ENCODE measurements at places on chromosomes 2 and 18. TPM values are rescaled to one million over a fixed set of nuclear protein-coding genes. Genes with fewer than 3 reads are reported as not detected.
A peak's percentile ranks its signal among the peaks of the same experiment; 100 is the strongest.

GRCh38 chr2:74206180-74206688, 7.8 kb downstream of the MTHFD2 start:
- no peak for DNase-seq

DNA sequence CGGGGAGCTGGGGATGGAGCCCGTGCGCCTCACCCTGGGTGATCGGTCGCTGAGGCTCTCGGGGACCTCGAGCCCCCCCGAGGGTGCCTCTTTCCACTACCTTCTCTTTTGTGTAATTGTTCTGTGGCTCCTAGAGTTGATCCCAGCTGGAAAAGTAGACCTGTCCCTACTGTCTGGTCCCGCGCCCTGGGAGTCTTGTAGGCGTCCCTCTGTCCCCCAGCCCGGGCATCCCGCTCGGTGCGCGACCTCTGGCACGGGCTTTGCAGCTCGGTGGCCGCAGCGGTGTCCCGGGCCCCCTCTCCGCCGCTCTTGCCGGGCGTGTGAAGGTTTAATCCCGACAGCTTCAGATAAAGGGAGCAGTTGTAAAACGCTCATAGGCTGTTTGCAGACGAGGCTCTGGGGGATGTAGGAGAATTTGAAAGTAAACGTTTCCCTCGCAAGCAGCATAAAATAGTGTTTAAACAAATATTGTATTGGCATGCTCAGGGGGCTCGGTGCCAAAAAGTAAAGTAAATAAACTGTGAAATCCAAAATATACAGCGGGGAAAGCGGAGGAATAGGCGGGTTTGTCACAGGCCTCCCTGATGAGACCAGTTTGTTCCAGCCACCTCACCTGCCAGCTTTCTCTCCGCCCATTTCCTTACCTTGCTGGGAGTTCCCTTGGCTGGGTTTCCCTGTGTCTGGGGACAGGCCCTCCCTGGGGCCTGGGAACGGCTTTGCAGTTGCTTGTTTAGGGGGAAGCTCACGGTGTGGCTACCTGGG, 1.9 kb downstream of the GLI2 start:
- peak; percentile 42 for DNase-seq

DNA sequence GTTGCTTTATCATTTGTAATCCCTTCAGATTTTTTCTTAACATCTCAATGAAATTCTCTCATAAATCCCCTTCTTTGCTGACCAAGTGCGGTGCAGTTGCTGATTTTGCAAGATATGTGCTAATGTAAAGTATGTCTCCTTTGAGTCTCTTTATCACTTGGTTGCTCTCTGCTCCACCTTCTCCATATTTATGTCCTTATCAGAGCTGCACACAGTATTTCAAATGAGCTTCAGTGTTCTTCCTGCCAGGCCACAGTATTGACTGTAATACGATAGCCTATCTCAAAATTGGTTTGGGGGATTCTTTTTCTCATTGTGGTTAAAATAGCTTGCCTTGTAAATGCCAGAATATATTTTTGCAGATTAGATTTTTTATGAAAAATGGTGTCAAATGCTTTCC, 32.2 kb downstream of the MAIP1 start:
- no peak for DNase-seq

Gene SLC23A3
- total RNA-seq = 2.8 TPM

GRCh38 chr2:238947920-238948710, 100.2 kb downstream of the TWIST2 start:
- peak; percentile 39 for DNase-seq

DNA sequence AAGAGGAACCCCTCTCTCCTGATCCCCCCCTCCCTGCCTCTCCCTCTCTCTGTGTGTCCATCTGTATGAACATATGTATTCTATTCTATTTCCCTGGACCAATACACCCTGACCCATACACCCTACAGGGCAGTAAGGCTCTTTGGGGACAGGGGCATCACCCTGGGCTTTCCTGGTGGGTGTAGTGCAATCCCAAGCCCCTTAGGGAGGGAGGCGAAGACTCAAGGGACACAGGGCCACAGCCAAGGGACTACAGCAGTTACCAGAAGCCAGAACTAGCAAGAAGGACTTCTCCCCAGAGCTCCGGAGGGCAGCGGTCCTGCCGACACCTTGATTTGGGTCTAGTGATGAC, 214.2 kb upstream of the RAB6C start:
- no peak for DNase-seq

GRCh38 chr2:187168720-187169713, 279.0 kb downstream of the CALCRL start:
- no peak for DNase-seq

DNA sequence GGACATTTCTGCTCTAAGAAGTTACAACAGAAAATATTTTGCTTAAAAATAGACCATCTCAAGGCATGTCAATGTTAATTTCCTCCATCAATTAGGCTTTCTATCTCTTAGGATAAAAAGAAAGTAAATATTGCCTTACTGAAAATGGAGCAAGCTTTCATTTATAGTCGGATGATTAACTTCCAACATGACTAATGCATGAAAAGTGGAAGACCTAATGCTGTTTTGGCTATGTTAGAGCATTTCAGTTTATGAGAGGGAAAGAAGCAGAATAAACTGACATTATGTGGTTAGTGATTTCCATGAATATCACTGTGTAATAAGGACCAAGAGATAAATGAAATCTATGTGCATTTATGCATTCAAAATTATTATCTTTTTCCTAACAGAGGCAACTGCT, 475.2 kb upstream of the UBE2E3 start:
- no peak for DNase-seq

Gene KDSR
- total RNA-seq = 49.0 TPM

DNA sequence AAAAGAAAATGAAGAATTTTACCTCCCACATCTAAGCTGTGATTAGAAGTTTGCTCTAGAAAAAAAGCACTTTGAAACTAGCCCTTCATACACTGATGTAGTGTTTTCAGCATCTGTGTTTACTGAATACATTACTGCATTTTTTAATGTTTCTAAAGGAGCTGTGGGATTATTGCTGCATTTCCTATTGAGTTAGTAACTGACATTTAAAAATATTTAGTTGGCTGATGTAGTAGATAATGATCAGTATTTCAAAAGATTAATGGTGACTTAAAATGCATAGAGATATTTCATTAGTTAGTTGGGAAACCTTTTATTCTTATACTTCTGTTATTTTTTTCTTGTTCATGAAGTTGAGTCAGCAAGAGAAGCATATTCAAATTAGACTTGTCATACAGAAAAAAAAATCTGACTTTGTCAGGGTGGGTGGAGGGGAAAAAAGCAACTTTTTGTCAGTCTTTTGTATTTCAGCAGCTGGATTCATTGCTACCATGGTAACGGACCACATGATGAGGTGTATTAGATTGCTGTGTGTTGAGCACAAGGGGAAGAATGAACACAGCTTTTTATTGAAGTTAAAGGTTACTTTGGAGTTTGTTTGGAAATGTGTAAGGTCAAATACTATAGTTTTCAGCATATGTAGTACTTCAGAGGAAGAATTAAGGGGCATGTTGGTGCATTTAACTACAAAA, at the start of gene DTNA:
DTNA (plus strand) TSS at position 549 of the 692 bp plus-strand sequence. CDS start 45,679 bp downstream, outside the sequence.
- no peak for DNase-seq

Gene GPC1
- 29.4 TPM for total RNA-seq

DNA sequence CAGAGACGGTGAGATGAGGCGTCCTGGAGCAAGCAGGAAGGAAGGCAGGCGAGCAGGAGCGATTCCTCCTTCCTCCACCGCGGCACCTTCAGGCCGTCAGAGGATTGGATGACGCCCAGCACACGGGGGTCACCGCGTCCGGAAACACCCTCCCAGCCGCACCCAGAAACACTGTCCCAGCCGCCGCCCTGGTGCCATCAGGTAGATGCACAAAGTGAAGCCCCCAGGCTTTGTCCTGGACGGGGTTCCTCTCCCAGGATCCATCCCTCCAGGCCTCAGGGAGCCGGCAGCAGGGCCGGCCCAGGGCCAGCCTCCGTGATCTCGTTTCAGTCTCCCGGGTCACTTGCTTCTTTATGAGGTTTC, 31.5 kb downstream of the RTP5 start:
- DNase-seq = peak; percentile 41

DNA sequence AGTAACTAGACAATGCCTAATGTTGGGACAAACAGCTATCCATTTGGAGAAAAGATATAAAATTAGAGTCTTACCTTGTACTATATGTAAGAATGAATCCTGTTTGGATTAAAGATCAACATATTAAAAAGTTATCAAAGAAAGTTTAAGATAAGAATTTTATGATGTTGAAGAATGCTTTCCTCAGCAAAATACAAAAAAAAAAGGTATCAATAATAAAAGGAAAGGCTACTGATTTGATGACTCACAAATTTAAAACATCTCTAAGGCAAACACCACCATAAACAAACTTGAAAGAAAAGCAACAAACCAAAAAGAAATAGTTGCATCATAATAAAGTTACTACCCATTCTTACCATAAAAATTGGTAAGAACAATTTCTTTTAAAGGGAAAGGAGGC, 92.7 kb downstream of the C1D start:
- DNase-seq = no peak

GRCh38 chr18:29361843-29362242, 1184.9 kb upstream of the CDH2 start:
- DNase-seq = no peak

DNA sequence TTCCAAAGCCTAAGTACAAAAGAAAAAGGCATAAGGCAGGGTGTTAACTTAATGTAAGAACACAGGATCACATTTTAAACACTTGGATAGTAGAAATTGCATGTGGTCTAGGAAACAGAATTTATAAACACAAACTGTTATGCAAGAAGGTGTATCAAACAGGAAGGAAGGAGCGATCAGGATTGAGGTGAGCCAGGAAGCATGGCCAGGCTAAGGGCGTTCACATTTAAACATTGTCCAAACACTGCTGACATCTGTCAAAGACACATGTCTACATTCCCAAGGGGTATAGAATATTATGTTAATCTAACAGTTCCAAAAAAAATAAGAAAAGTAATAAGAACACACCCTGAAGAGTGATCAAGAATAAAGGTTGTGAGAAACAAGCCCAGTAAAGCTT, 71.3 kb downstream of the CCDC141 start:
- no peak for DNase-seq

DNA sequence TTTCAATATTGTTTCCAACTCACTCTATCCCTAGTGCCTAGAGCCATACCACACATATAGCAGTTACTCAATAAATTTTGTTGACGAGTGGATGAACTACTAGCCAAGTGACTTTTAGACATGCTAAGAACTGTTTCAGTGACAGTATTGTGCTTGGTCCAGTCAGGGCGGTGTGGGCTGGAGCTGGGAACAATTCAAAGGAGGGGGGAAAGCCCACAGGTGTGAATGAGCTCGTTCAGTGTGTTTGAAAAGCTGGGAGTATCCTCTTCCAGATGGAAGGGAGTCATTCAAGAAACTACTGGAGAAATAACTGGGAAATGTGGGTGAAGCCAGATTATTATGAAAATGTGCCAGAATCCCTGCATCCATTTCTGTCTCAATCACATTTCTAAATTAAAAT, 1.7 kb upstream of the SERPINE2 start:
- DNase-seq = no peak

- DNase-seq = no peak
Observed at GRCh38 chr2:38835990-38836389, 39.7 kb downstream of the DHX57 start.

Gene MSTN
- total RNA-seq = not detected

- no peak for DNase-seq
Observed at GRCh38 chr2:11354363-11355154, 10.1 kb upstream of the ROCK2 start.

- DNase-seq = no peak
Observed at GRCh38 chr18:11654736-11655605, 34.1 kb upstream of the GNAL start.

Gene PSMA8
- total RNA-seq = not detected

DNA sequence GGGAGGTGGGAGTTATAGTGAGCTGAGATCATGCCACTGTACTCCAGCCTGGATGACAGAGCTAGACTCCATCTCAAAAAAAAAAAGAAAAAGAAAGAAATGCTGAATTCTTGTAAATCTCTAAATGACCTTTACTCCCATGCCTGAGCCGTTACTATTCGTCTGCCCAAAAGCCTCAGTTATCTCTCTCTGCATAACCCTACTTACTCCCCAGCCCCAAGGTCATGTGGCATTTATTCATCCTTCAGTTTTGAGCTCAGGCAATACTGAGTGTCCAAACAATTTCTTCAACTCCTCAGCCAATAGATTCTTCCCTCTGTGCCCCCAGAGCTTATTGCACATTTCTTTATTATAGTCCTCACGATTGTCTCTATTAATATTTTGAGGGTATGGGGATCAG, 28.8 kb downstream of the RAB1A start:
- no peak for DNase-seq

DNA sequence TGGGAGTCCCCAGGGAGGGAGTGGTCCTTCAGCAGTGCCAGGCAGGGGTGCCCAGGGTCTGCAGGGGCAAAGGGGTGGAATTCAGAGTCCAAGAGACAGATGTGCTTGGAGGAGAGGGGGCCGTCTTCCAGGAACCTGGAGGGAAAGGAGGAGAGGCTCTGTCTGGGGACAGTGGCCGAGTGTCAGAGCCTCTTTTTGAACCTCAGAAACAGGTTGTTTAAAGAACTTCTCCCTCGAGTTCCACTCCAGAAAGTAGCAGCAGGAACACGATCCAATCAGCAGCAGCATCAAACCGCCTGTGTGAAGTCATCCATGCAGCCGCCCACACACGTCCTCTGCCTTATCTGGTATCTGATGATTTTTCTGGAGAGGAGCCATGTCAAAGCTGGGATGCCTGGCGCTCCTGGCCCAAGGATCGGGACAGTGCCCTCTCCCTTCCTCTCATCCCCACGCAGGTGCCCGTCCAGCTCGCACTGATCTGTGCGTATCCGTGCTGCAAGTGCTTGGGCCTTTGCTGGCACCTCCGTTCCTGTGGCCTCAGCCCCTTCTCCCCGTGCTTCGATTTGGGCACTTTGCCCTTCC, 205.1 kb downstream of the NDUFA10 start:
- no peak for DNase-seq

DNA sequence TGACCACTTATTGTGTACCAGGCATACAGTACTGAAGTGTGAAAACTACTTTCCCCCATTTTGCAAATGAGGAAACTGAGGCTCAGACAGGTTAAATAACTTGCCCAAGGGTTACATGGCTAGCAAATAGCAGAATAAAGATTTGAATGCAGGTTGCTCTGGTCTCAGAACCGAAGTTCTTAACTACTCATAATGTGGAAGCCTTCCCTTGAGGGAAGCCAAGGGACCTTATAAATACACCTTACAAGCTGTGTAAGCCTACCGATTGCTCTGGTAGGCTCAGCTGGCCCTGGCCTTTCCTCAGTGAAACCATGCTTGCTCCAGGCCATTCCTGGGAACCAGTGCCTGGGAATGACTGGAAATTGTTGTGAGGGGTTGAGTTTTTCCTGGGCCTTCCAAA, 114.6 kb upstream of the CDCA7 start:
- no peak for DNase-seq

Gene CPO
- total RNA-seq = 0.38 TPM

DNA sequence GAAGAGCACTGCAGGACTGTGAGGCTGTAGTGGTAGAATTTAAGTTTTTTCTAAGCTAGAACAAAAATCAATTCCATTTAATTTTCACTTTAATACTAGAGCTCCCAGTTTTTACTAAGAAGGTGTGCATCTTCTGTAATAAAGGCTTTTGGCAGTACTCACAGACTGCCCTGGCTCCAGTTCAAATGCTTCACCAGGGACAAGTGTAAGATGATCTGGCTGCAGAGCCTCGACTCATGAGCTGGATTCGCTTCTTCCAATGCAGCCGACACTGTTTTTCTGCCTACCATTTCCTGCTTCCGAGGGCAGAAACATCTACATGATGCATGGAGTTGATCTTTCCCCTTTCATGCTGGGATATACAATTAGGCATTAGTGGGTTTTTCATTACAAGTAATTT, 87.0 kb downstream of the FARSB start:
- DNase-seq = no peak

Gene RPRM
- total RNA-seq = not detected
